ENCODE measurements at places on chromosomes 11 and 22.

GRCh38 chr11:96863520-96863919 is 473.7 kb downstream of the JRKL start:
- DNase-seq = no peak

DNA sequence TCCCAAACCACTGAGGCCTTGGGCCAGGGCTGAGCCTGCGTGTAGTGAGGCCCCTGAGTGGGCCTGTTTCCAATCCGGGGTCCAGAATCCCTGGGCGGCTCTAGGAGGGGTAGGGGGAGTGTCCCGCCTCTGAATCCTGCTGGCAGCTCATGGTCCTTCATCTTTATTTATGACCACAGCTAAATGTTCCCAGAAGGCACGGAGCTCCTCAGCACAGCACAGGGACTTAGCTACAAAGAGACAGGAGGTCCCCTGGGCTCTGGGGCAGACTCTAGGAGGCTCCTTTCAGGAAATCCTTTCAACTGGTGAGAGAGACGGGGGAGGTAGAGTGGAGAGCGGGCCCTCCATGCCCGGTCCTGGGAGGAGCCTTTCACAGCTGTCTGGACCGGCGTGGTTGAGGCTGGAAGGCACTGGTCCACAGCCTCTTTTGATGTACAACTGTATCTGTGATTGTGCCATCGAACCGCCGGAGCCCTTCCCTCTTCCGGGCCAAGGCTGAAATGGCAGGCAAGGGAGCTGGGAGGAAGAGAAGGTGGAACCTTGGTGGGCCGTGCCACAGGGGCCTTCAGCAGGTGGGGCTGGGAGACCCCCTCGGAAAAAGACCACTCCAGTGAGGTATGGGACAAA is 46.8 kb downstream of the SCUBE1 start:
- DNase-seq = no peak

- no peak for DNase-seq
Observed at GRCh38 chr11:8878771-8879170, 32.2 kb upstream of the AKIP1 start.

DNA sequence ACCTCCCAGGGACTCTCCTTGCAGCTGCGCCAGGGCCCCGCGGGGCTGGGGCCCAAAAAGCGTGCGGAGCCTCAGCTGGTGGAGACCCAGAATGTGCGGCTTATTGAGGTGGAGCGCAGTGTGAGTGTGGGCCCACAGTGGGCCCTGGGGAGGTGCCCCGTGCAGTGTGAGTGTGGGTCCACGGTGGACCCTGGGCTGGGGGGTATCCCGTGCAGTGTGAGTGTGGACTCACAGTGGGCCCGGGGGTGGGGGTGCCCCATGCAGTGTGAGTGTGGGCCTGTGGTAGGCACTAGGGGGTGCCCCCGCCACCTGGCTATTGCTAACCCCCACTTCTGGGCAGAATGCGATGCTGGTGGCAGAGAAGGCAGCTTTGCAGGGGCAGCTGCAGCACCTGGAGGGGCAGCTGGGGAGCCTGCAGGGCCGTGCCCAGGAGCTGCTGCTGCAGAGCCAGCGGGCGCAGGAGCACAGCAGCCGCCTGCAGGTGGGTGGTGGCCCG is 7.8 kb upstream of the RPS6KA4 start:
- no peak for DNase-seq

DNA sequence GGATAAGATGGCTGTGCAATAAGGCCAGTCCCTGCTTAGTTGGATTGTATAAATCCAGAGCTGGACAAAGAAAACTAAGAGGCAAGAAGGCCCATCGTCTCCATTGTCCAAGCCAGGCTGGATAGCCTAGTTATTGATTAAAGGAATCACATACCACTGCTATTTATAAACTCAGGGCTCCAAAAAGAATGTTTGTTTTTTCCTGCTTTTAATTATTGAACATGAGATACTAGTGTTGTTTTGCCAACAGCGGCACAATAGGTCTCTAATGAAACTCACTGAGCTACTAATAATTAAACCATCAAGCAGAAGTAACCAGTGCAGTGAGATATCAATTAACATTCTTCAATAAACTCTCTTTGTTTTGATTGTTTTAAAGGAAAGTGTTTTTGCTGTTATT is 259.7 kb downstream of the INSC start:
- no peak for DNase-seq

DNA sequence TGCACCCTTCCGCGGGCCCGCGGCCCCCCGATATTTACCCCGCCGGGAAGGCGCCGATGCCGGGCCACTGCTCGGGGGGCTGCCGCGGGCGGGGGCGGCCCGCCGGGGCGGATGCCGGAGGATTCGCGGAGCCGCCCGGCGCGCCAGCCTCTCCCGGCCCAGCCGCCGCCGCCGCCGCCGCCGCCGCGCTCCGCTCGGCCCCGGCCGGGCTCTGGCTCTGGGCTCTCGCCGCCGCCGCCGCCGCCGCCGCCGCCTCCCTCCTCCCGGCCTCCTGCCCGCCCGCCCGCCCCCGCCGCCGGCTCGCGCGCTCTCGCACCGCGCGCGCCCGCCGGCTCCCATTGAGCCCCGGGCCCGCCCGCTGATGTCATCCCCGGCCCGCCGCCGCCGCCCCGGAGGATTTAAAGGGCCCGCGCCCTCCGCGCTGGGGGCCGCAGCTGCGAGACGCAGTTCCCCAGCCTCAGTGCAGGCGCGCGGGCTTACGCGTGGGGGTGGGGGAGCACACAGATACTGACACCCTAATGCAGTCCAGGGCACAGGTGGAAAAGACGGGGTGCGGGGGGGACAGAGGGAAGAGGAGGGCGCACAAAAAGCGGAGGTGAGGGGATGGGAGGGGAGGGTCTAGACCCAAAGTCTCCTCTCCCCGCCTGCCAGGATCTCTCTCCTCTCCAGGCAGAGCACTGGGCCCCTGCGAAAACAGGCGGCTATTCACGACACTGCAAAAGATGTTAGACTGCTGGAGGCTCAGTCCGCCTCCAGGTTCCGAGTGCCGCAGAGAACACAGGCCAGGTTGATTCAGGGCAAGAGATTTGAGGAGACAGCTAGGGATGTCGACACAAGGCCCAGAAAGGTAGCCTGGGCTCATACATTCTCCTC is at the start of gene CSNK1E:
Gene CSNK1E (minus strand): TSS at position 312 of the 873 bp plus-strand sequence. CDS start 3,276 bp downstream, outside the sequence.
- DNase-seq = peak; percentile 71
